ENCODE measurements at places on chromosomes 12 and 14.

DNA sequence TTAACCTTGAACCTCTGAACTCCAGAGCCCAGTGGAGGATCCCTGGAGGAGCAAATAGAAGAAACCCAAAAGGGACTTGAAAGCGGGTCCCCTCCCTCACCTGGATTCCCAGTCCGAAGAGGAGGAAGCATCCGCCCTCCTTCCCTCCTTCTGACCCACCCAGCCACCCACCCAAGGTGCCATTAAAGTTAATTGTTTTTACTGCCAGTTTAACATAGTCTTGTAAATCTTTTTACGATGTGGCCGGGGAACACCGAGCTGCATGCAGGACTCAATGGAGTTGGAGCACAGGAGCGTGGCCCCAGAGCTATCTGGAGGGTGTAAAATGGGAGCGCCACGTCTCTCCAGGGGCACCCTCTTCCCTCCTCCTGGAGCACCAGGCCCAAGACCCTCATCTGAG, 49.9 kb upstream of the TBX3 start:
- no peak for DNase-seq

- no peak for DNase-seq
Measured at GRCh38 chr12:130299574-130299973, 38.1 kb upstream of the PIWIL1 start.

- DNase-seq: no peak
Measured at GRCh38 chr14:83867566-83868225, 1662.2 kb upstream of the FLRT2 start.

DNA sequence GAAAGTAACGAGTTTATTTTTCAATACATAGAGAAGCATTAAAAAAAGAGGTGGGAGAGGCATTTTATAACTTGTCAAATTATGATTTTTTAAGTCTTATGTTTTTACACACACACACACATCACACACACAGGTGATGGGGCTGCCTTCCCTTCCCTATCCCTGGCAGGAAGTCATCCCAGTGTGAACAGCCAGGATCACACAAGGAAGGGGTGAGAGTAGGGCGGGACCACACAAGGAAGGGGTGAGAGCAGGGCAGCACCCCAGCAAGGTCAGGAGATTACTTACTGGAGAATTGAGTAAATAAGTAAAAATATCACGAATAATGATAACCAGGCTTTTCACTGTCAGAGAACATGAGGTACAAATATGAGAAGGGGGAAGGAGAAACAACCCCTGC, 372.6 kb downstream of the SEC23A start:
- no peak for DNase-seq

GRCh38 chr12:70950451-70950850, 29.9 kb upstream of the PTPRR start:
- DNase-seq: no peak

- no peak for DNase-seq
Measured at GRCh38 chr14:102779084-102779462, 1.8 kb downstream of the TRAF3 start.

DNA sequence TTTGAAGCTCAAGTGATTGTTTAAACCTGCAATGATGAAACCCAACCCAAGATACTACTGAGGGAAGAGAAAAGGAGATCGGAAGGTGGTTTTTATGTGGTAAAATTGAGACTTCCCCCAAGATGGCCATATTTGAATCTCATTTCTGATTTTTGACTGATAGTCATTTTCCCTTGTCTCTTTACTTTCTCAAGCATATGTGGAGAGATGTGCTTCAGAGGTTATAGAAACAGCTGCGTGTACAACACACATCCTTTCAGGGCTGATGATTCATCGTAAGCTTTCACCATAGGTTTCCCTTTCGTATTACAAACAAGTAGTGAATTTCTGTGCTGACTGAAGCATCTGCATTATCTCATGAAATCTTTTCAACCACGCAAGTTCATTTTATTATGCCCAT, 276.2 kb downstream of the EMP1 start:
- peak; percentile 29 for DNase-seq

DNA sequence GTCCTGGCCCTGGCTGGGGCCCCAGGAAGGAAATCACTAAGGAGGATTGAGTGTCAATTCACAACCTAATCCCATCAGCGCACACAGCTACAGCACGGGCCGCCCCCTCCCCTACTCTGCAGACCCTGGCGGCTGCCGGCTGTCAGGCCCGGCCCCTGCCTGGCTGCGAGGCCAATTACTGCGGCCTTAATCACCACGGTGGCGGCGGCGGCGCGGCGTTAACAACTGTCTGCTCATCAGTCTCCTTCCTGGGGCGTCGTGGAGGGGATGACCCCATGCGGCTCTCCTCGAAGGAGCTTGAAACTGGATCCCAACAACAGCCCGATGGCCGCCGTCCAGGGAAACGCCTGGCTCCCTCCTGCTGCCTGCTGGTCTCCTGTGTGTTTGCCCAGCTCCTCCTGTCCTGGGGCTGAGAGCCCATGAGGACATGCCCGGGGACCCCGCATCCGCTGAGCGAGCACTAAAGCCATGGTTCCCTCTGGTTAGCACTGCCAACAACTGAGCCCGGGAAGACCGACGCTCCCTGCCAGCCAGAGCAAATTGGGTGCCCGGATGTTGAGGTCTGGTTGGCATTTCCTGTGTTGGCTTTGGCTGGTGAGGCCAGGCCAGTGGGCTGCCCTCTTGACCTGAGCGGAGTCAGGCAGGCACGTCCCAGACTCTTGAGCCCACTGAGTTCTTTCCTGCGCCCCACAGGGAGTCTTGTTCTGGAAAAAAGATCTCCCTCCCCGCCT, 21.8 kb upstream of the EIF2B2 start:
- peak; percentile 40 for DNase-seq

DNA sequence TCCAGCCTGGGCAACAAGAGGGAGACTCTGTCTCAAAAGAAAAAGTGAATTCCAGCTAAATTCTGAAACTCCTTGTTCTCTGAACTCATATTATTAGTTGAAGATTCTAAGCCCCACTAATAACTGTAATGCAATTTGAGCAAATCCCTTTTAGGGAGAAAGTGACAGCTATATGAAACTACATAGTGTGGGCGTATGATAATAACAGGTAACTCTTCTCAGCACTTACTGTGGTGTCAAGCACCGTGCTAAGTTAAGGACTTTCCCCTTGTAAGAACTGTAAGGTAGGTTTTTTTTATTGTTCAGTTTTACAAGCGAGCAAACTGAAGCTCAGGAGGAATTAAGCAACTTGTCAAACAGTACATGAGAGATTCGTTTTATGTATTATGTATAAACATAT, 5.4 kb downstream of the ANKRD13A start:
- DNase-seq: no peak

- peak; percentile 2 for DNase-seq
Measured at GRCh38 chr12:85626784-85627171, 209.4 kb downstream of the RASSF9 start.

DNA sequence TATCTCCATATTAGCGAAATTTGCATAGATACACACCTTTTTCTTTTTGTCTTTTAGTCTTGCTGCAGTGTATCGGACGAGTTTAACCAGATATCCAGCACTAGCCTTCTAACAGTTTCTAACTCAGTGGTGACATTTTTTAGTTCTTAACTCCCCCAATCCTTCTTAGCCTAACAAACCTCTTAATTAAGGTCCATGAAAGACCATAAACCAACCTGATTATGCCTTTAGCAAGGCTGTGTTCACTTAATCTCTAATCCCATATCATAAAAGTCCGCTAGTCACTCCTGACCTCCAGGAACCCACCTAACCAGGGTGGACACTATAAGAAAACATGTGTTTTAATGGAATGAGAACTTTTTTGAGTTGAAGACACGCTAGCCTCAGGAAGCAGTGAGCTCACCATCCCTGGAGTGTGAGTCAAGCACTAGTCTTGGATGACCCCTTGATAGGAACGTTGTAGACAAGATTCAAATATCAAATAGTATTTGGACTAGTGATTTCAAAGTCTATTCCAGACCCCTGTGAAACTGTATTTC, 9.5 kb downstream of the CDKN1B start:
- peak; percentile 69 for DNase-seq

DNA sequence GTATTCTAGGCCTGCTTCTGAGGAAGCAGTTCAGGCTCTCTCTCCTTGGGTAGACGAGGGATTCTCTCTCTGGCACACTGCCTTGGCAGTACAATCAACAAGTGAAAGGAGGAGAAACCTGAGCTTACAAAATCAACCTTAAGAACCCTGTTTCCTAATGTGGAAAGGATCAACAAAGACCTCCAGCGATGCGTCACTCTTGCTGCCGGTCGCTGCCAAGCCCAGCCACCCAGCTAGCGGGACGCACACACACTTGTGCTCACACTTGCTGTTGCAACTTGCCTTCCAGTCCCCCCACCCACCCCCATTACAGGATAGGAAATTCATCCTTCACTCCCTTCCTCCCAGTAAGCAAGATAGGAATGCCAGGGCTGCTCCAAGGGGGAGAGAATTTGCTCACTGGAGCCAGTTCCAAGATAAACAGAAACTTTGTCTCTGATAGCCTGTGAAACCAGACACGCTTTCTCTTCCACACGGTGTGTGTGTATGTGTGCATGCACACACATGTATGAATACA, 144.3 kb downstream of the BCL11B start:
- no peak for DNase-seq

DNA sequence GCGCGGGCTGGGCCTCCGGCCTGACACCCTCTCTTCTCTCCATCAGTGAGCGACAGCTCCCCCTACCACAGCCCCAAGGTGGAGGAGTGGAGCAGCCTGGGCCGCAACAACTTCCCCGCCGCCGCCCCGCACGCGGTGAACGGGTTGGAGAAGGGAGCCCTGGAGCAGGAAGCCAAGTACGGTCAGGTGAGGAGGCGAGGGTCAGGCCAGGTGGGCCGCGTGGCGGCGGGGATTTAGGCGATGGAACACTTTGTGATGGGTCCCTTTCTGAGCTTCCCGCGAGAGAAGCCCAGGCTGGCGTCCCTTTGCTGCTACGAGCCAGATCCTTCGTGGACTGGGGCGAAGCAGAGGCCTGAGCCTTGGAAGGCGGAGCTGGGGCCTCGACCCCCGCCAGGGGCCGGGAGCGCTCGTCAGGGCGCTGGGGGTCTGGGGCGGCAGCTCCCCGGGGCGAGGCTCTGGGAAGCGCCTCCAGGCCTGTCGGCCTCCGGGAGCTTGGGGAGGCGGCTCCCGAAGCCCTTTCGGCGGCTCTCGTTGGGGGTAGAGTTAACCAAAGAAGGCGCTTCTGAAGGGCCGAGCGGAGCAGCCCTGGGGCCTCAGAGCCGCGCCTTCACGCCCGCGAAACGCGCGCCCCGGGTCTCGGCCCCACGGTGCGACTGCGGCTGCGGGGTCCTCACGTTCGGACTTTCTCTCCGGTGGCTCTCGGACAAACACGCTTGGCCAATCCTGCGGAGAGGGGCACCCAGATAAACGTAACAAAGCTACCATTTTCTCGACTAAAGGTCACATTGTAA, 5.0 kb downstream of the PAX9 start:
- DNase-seq: no peak

- DNase-seq: no peak
Measured at GRCh38 chr12:56645201-56645716, 525 bp downstream of the ATP5F1B start.

DNA sequence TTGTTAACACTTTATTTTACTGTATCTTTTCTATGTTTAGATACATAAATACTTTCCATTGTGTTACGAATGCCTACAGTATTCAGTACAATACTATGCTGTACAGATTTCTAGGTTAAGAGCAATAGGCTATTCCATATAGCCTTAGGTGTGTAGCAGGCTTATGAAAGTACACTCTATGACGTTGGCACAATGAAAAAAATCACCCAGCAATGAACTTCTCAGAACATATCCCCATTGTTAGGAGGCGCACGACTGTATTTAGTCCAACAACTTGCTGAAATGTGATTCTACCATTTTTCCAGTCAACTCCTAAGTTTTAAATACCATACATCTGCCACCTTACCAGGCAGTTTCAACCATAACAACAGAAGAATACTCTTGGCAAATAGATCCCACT, 1.8 kb downstream of the PARP11 start:
- no peak for DNase-seq

- DNase-seq: no peak
Measured at GRCh38 chr12:120209851-120210250, 8.9 kb upstream of the RPLP0 start.

DNA sequence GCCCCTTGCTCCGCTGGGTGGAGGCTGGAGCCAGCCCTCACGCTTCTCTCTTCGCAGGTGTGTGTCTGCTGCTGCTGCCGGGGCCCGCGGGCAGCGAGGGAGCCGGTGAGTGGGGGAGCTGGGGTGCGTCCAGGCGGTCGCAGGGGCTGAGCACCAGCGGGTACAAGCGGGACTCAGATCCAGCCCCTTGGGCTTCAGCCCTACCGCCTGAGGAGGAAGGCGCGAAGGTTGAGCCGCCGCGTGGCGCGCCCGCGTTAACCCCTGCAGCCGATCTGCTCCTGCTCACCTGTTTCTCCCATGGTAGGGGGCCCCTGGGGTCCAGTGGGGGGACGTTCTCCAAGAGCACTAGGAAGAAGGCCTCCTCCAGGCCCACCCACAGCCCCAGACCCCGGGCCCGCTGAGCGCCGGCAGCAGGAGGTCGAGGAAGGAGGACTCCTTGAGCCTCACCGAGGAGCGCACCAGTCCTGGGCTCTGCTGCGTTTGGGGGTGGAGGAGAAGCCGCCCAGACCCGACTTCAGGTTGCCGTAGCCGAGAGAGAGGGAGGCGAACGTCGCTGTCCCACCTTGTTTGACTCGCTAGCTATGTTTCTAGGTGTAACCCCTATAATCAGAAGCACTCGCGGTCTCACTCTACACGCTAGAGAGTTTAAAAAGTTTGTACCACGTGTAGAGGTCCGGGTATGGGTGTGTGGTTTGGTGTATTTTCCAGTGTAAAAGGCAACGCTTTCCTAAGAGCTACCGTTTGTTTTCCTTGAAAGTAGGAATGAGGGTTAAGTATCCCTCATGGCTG, 834 bp downstream of the COCH start:
- no peak for DNase-seq

DNA sequence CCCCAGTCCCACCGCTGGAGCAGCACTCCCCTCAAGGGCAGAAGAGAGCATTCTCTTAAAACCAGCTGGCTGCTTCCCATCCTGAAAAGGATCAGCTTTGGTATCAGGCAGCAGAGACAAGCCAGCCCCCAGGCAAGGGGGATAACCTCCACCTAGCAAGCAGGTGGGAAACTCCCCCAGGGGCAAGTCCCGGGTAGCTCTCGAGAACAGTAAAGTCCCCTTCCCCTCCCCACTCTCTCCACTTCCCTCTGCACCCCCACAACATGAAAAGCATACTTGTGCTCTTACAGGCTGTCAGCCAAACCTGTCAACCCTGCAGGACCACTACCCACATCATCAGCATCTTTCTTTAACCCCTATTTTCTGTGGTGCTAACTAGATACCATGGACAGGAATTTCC, 254.0 kb downstream of the NTF3 start:
- no peak for DNase-seq

GRCh38 chr12:2057041-2057794, 4.4 kb downstream of the CACNA1C start:
- peak; percentile 44 for DNase-seq

DNA sequence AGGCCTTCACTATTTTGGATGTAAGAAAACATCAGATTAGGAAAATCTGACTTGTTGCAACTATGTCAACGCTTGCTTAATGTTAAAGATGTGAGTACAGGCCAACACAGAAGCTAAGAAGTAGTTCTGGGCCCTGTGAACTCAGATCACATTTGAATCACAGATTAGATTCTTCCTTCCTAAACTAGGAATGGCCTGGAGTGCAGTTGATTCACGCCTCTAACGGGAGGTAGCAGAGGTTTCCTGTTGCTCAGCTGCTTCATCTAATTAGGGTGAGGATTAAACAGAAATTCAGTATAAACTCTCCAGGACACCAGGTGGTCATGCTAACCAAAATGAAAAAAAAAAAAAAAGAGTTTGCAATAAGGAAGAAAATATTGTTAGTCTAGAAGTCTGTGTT, 314.3 kb downstream of the TRHDE start:
- DNase-seq: no peak

- no peak for DNase-seq
Measured at GRCh38 chr12:97924122-97924521, 461.5 kb downstream of the RMST start.

- DNase-seq: no peak
Measured at GRCh38 chr12:49902399-49903350, 1.0 kb downstream of the FAIM2 start.

Data from amniotic epithelial cell (primary cell).